ENCODE measurements at places on chromosomes 3 and 15.

DNA sequence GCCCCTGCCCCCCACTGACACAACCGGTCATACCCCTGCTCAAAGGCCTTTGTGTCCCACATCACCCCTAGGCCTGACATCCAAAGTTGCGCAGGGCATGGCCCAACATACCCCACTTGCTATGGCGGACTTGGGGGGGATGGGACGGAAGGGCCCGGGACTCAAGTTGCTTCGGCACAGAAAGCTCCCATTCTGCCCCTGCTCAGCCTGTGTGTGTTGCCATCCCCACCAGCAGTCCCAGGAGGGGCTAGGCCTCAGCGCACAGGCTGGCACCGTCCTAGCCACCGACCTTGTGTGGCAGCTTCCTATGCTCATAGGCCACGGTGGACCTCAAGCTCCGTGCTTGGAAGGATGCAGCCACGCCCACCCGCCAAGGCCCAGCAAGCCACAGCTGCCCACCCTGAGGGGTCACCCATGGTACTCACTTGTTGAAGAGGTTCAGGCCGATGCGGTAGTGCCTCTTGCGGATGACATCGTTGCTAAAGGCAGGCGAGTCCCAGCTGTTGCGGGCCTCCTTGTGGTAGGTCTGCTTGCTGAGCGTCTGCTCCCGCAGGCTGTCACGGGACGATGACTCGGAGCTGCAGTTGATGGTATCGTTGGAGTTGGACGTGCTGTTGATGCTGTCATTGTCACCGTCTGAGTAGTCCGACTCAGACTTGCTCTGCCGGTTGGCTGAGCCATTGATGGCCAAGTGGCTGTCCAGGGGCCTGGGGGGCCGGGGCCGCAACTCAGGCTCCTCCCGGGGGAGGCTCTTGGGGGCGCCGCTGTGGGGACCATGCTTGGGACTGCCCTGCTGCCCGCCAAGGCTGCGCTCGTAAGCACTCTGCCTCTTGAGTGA, 93.9 kb upstream of the RPL32 start:
- DNase-seq, result no peak

GRCh38 chr3:39138804-39139415, 14.5 kb downstream of the CSRNP1 start:
- no peak for DNase-seq

DNA sequence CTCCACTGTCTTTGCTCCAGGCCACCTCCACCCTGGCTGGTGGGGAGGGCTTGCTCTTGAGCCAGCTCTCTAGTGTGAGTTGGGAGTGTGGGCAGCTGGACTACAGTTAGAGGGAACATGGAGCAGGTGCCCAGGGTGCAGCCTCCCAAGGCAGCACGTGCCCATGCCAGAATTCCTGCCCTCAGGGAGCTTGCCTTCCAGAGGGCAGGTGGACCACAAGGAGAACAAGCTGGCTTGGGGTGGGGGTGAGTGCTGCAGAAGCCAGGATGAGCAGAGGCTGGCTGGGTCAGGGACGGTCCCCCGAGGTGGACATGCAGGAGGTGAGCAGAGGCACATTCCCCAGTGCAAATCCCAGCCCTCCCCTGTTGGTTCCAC, 89.5 kb downstream of the VGLL4 start:
- DNase-seq, result no peak

GRCh38 chr3:159858650-159859049, 130.0 kb upstream of the IL12A start:
- no peak for DNase-seq

- no peak for DNase-seq
Observed at GRCh38 chr3:155785662-155786295, 20.3 kb downstream of the C3orf33 start.

DNA sequence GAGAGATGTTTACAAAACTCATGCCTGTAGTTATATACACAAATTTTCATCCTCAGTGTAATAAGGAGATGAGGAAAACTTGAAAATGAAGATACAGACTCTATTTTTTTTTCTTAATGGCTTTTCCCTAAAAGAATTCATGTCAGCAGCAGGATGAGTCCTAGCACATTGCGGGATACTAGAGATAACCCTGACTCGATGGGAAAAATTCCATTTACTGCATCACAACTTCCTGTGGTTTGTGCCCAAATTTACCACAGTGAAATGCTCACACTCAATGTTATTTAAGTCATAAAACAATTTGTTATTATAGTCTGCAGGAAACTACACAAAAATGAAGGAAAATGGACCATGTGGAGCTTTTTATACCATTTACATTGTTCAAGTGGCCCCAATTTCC, 581.9 kb upstream of the ZNF717 start:
- no peak for DNase-seq

- DNase-seq, result no peak
Observed at GRCh38 chr3:69767571-69767970, 28.3 kb downstream of the MITF start.

- DNase-seq, result no peak
Observed at GRCh38 chr15:41565702-41566101, 6.7 kb downstream of the TYRO3 start.

GRCh38 chr3:39935261-39935660, 125.9 kb downstream of the MYRIP start:
- no peak for DNase-seq

DNA sequence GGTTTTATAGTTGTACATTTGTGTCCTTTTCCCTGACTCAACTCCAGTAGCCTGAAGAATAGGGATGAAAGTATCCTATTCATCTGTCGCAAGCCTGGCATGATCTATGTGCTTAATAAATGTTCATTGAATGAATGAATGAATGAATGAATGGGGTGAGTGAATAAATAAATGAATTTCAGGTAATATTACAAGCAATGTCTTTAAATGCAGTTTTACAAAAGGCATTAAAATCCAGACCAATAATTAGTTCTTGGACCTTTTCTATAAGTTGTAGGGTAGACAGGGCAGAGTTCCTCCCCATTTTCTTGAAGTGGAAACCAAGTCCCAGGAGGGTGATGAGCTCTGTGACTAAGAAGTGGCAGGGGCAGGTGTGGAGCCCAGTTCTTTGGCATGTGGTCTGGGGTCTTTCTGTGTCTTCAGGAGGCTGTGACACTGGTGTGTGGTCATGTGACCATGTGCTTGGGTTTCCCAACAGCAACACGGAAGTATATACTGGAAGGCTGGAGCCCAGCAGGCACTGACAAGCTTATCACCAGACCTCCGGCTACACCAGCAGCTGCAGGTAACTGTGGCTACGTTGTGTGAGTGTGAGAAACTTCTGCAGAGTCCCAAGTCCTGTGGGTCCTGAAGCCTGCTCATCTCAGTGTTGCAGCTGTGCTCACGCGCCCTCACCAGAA, 18.3 kb downstream of the XYLB start:
- no peak for DNase-seq

GRCh38 chr3:125622381-125622791, 27.1 kb upstream of the OSBPL11 start:
- DNase-seq, result no peak

DNA sequence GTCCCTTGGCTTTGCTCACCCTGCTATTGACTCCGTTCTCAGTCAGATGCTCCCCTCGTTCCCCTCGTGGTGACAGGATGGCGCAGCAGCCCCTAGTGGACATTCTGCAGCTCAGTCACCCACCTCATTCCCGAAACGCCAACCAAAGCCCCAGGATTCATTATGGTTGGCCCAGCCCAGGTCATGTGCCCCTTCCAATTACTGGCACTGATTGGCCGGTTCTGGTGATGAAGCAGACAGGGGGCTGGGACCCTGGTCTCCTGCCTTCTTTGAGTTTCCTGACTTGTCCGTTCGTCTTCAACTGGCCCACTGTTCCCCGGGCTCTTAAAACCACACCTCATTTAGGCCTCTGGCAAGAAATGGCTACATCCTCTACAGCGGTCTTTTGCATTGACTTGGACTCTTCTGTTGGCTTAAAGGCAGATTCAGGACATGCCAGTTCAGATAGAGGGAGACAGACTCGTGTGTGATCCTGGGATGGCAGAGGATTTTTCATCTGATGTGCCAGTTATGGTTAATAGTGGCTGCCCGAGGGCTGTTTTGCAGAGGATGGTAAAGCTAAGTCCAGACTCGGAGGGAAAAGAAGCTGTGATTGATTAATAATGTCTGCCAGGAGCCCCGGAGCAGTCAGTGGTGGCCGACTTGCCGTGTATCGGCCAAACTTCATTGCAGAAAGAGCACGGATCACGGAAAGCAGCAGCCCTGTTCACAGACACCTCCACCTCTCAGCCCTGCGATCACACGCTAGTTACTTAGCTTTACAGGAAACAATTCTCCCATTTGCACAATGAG, 37.8 kb downstream of the LSM3 start:
- no peak for DNase-seq

- no peak for DNase-seq
Observed at GRCh38 chr15:88127432-88127790, 129.1 kb downstream of the NTRK3 start.

GRCh38 chr15:56036546-56037067, 43.2 kb upstream of the NEDD4 start:
- DNase-seq, result no peak

DNA sequence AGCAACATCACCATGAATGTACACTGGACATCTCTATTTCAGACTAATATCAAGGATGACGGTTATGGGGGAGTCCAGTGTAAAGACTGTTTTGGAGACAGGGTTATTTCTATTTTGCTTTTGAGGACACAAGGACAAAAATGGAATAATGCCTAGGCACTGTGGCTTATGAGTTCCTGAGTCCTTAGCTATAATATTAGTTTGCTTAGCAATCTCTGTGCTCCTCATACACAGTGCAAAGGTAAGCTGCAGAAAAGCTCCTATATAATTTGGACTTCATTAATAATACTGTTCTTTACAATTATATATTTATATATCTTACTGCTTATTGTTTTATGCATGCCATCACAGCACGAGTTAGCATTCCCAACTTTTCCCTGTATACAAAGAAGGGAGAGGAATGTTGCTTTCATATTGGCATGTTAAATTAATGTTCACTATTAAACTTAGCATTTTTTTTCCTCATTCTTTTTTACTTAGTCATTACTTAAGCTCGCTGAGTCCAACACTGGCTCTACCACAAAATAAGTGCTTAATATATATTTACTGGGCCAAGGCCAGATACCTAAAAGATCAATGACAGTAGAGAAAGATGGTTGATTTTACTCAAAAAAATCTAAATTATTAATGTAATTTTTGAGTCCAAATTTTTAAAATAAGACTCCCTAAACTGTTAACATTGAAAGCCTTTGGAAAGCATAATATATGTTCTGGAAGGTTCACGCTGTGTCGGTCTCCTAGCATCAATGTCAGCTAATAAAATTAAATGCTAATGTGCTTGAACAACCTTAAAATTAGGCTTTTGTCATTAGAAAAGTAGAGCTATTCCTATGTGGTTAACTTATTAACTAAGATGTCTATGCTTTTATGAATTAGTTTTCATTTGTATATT, 13.8 kb downstream of the THBS1 start:
- no peak for DNase-seq

GRCh38 chr3:185332026-185332735, 30.8 kb upstream of the MAP3K13 start:
- peak; percentile 72 for DNase-seq

GRCh38 chr15:66130496-66131034, 123.0 kb downstream of the MEGF11 start:
- no peak for DNase-seq

- DNase-seq, result peak; percentile 75
Observed at GRCh38 chr3:113002679-113003078, 11.9 kb downstream of the GTPBP8 start.

DNA sequence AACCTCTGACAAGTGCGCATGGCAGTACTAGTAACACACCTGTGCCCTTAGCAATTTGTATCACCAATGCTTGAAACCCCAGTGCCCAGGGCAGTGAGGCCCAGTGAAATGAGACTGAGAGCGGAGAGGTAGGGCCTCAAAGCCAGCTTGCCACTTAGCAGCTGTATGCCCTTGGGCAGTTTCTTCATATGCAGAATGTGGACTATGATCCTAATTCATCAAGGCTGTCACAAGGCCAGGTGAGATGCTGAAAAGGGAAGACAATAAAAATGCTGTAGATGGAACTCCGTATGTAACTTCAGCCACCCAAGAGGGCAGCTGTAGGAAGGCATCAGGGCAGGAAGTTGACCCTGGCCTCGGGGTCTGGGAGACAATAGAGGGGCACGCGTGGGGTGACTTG, 74.4 kb downstream of the KY start:
- DNase-seq, result no peak
